ENCODE measurements at places on chromosomes 4 and X.

- no peak for DNase-seq
Observed at GRCh38 chr4:106329041-106329618, 12.8 kb downstream of the AIMP1 start.

- no peak for DNase-seq
Observed at GRCh38 chr4:103292959-103293358, 94.8 kb upstream of the CENPE start.

- DNase-seq: no peak
Observed at GRCh38 chr4:68499021-68499420, 51.8 kb downstream of the TMPRSS11E start.

DNA sequence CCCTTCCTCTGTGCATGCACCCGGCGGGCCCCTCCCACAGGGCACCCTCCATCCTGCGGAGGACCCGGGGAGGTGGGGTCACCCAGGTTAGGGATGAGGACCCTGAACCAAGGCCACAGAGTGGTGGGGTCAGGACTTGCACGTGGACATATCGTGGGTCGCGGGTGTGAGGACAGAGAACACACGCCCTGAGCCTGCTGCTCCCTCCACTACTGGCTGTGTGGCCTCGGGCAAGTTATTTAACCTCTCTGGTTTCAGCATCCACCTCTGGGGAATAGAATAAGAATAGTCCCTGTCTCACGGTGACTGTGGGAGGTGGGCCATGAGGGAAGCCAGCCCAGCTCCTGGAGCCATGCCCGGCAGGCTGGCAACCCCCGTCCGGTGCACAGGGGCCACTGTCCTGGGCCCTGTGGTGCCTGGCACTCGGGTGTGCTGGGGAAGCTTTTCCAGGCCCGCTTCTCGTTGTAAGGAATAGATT is 5.1 kb downstream of the PSAPL1 start:
- no peak for DNase-seq

DNA sequence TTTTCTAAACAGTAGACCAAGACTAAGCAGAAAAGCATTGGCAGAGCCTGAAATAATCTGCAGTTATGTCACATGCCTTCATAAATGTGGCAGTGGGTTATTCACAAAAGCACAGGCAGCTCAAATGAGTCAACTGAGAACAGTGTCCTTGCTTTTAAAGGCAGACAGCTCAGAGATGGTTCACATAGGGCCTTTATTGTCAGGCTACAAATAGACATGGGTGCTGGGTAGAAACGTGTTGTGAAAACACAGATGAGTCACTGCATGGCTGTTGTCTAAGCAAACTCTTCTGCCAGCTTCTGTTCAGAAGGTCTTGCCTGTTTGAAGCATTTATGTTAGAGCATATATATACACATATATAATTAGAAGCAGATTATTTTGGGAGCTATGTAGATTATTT is 118.0 kb downstream of the SLC4A4 start:
- DNase-seq: peak; percentile 10

DNA sequence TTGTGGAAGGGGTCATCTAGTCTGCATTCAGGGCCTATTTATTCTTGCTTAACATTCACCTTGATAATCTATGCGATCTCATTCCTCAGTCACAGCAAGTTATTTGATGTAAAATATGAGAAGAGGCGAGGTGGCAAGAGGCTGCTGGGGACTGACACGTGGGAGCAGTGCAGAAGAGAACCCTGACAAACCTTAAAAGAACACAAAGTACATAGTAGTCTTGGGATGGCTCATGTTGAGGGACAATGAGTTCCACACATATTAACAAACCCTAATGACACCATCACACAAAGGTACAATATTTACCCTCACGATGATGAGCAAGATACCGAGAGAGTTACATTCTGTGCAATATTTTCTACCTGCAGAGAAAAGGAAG is 57.5 kb downstream of the MAML3 start:
- DNase-seq: no peak

GRCh38 chr4:153788413-153789276 is at the start of gene SFRP2:
Gene SFRP2 (minus strand): TSS chr4:153789083. CDS start chr4:153788835, 248 bp downstream.
- no peak for DNase-seq

DNA sequence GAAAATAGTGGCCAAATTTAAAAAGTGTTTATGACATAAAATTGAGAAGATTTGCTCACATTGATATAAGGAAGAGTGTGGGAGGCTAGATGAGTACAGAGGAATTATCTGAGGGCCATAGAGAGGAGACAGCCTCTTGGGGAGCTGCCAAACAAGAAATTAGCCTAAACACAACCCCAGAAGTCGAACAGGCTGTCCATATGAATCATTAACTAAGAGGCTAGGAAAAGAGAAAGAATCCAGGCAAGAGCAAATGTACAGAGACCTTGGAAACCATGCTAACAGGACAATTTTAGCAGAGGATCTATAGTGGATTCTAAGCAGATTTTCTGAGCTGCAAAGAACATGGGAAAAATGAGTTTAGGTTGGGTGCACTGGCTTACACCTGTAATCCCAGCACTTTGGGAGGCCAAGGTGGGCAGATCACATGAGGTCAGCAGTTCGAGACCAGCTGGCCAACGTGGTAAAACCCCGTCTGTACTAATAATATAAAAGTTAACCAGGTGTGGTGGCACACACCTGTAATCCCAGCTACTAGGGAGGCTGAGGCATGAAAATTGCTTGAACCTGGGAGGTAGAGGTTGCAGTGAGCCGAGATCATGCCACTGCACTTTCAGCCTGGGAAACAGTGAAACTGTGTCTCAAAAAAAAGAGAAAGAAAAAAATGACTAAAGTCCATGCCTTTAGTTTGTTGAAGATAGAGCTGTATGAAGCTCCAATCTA is 76.1 kb downstream of the NWD2 start:
- DNase-seq: no peak

GRCh38 chrX:40267334-40268187 is 169.8 kb upstream of the BCOR start:
- no peak for DNase-seq

- no peak for DNase-seq
Observed at GRCh38 chr4:159206427-159206871, 103.6 kb downstream of the RAPGEF2 start.

DNA sequence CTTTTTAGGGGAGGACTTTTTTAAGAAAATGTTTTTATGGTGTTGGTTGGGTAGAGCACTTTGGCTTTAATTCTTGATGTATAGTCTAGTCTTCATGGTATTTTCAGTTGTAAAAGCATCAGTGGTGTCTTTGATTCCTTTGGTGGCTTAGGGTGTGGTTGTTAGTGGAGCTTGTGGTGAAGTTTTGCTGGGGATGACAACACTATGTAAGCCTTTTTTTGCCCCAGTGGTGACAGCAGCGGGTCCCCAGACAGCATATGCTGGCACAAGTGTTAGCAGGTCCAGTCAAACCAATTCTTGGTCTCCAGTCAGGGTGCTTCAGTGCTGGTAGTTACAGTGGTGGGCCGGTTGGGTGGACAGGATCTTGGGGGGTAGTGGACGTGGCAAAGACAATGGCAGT is 52.0 kb downstream of the CHIC1 start:
- DNase-seq: no peak

DNA sequence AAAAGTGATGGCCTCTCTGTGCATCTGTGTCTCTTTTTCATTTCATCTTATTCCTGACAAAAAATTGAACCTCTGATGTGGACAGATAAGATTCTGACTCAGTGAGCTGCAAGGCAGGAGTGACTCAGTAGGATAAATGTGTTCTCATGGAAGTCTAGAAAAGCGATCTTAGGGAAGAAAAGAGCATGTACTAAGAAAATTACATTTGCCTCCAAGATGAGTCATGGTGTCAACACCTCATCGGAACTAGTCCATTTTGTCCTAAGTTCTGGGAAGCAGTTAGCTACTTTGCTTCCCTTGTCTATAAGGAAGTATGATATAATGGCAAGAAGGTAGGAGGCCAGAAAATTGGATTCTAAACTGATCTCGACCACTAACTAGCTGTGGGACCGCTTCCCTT is 83.5 kb upstream of the AFF2 start:
- no peak for DNase-seq

DNA sequence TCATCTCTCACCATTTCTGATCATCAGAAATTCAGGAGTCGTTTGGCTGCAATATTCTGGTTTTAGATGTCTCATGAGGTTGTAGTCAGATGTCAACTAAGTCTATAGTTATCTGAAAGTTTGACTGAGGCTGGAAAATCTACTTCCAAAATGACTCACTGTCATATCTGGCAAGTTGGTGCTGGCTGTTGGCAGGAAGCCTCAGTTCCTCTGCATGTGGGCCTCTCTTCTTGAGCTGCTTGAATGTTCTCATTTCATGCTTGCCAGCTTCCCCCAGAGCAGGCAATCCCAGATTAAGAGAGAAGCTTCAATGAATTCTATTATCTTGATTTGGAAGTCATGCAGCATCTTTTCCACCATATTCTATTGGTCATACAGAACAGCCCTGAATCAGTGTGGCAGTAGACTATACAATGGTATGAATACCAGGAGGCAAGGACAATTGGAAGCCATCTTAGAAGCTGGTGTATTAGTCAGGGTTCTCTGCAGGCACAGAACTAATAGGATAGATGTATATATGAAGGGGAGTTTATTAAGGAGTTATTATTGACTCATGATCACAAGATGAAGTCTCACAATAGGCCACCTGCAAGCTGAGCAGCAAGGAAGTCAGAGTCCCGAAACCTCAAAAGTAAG is 46.8 kb upstream of the ELF2 start:
- DNase-seq: no peak

- DNase-seq: no peak
Observed at GRCh38 chrX:43467608-43468234, 188.4 kb upstream of the MAOA start.

DNA sequence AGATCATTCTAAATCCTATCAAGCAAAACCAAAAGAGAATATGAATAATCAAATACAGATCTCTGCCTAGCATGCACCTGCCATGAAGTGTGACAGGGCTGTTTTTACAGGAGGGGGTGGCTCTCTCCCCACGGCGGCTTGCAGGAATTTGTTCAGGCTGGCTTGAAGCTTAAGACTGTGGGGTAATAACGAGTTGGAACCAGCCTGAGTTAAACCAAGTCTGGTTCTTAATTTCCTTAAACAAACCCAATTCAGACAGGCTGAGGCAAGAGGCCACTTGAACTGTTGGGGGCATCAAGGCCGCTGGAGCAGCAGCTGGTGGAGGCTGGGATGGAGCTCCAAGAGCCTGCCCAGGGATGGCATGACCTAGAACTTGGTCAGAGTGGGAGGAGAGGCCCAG is 45.1 kb upstream of the LGI2 start:
- DNase-seq: no peak

DNA sequence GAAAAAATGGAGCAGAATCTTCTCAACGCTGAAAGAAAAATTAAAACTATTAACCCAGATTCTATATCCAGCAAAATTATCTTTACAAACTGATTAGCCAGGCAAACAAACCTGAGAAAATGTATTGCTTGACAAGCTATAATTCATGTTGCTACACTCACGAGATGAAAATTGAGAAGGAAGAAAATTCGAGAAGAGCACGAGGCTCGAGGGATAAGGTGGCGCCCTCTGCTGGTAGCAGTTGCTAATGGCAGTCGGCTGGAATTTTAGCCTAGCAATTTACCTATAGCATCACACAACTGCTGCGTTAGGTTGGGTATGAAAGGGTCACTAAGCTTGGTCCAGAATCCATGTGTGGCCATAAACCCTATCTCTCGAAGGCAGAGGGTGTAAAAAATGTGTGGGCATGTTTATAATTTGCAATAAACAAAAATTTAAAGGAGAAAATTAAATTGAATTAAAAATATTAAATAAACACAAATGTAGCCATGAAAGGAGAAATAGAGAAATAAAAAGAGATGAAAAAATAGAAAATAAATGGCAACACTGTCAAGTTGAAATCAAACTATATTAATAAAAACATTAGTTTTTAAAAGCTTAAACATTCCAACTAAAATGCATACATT is 126.6 kb downstream of the PPP4R3C start:
- DNase-seq: no peak

DNA sequence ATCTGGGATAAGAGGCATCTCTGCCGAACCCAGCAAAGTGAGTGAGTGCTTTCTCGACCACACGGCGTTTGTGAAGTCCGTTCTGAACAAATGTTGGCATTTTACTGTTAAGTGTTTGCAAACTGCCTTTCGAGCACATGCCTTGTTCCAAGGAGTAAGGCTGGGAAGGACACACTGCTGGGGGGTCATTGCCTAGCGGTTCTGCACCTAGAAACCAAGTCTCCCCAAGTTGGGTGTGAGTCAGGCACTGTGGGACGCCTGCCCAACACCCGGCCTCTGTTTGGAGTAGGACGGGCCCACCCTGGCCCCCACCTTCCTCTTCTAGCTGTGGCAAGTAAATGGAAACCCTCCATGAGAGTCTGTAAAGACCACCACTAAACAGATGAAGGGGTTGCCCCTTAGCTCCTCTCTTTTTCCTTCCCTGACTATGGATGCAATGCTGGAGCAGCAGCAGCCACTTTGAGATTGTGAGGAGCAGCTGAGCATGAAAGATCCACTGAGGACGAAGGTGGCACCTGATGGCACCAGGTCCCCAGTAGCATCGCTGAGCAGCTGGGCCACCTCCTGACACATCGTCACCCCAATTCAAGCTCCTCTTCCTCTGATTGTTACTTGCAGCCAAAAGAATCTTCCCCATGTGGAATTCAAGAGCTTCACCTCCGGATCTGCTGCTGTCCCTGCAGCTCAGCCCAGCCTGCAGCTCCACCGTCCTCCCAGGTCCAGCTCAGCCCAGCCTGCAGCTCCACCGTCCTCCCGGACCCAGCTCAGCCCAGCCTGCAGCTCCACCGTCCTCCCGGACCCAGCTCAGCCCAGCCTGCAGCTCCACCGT is 6.3 kb downstream of the CPLX1 start:
- no peak for DNase-seq

- DNase-seq: no peak
Observed at GRCh38 chr4:25970226-25970675, 56.2 kb downstream of the SMIM20 start.

GRCh38 chr4:110787109-110787508 is 164.2 kb upstream of the PITX2 start:
- no peak for DNase-seq

- DNase-seq: no peak
Observed at GRCh38 chr4:54568184-54568583, 89.6 kb upstream of the KIT start.

- DNase-seq: no peak
Observed at GRCh38 chr4:41602113-41602512, 64.2 kb downstream of the LIMCH1 start.

GRCh38 chr4:153905231-153905630 is 116.3 kb upstream of the SFRP2 start:
- no peak for DNase-seq

DNA sequence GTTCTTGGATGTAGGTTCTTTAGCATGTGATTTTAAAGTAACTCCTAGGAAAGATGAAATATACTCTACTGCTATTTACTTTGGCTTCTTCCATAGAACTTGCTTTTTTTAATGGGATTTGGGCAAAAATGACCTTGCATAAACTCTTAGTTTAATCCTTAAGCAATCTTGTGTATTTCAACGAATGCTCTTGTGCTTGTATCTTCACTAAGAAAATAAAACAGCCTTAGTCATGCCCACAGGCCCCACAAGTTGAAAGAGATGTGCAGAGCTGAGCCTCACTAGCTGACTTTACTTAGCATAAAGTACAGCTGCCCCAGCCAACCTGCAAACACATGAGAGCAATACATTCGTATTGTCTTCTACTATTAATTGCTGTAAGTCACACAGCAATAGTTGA is 1609.2 kb downstream of the STIM2 start:
- DNase-seq: no peak

Data from AG09319 (cell line).